ENCODE measurements at places on chromosomes 1 and 21.
A peak's percentile ranks its signal among the peaks of the same experiment; 100 is the strongest.

DNA sequence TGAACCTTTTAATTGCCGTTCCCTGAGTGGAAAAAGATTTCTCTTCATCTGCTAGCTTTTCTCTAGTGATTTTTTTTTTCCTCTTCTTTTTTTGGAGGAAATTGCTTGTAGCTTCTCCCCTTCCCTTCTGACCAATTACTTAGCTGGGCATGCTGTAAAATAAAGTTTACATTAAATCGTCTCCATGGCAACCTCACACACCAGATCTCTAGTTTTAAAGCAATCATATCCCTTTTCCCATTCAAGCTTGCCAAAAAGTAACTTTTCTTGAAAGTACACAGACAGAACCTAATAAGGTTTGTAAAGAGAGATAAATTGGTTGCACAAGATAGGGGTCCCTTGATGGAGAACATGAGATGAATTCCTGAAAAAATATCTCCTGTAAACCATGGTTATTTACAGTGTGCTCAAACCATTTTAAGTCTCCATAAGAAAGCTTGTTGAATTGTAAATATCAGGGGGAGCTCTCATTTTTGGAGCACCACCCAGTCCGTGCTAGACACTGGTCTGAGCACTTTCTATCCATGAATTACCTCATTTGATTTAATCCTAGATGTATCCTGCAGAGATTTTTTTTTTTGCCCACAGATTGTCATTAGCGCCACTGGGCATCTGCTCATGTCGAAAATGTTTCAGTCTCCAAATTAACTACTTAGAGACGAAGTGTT is 32.6 kb upstream of the HTR1D start:
- DNase-seq: no peak

GRCh38 chr1:103371234-103371633 is 154.3 kb upstream of the RNPC3 start:
- DNase-seq: no peak

- DNase-seq: no peak
These were observed 5.2 kb downstream of the TNFRSF18 start for GRCh38 chr1:1200876-1201810.

DNA sequence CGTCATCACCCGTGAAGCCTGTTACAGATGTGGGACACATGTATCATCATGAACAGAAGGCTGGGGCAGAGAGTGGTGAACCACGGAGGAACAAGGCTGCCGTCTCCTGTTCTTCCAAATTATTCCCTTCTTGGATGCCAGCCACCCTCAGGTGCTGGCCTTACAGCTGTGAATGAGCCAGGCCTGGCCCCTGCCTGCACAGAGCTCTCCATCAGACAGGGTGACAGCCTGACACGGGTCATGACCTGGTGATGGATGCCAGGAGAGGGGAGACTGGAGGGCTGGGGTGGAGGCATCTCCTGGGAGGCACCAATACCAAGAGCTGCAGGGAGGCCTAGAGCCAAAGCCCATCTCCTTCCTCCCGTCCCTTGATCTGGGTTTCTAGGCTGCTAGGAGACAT is 230.0 kb upstream of the C1orf174 start:
- no peak for DNase-seq

DNA sequence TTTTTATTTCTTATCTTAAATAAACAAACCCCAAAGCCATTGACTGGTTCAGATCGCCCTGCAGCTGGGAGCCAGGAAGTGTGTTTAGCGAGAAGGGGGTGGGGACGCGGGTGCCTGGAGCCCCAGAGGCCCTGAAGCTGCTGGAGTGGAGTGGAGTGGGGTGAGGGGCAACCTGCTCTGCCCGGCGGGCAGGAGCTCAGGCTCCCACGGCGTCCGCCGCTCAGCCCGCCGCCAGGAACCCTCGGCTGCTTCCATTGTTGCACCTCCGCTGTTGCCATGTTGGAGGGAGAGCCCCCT is 673 bp downstream of the PIK3C2B start:
- peak; percentile 86 for DNase-seq

DNA sequence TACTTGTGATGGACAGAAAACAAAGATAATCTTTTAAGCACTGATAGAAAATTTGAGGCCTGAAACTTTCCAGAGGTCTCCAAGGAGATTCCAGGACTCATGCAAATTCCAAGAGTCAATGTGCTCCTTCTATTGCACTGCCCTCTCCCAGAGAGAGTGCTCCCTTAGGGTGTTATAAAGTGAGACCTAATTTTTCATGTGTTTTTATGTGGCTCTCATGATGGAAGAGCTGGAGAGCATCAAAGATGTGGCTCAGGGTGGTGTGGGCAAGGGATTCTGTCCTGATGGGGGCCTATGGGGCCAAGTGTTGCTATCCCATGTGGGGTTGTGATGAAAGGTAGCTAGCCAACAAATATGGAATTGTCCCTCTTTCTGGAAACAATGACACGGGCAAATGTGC is 101.3 kb downstream of the PRRX1 start:
- DNase-seq: no peak

- no peak for DNase-seq
These were observed 4.6 kb downstream of the LRRC3 start for GRCh38 chr21:44459712-44460440.

DNA sequence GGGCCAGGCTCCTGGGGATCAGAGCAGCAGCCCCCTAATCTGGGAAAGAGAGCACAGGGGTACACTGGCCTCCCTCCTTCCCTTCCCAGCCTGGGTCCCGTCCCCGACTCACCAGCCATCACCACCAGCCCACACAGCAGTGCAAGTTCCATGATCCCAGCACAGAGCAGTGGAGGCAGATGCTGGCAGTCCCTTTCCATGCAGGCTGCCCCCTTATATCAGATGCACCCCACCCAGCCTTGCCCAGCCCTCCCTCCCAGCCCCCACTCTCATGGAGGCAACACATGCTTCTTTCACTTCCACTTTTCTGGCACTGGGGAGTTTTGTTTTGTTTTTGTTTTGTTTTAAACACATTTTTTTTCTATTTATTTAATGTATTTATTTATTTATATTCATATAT is at the start of gene PLA2G2D:
TSS of gene PLA2G2D (minus strand) at position 190 of the 400 bp plus-strand sequence. CDS start at position 152, 38 bp downstream.
- DNase-seq: no peak

DNA sequence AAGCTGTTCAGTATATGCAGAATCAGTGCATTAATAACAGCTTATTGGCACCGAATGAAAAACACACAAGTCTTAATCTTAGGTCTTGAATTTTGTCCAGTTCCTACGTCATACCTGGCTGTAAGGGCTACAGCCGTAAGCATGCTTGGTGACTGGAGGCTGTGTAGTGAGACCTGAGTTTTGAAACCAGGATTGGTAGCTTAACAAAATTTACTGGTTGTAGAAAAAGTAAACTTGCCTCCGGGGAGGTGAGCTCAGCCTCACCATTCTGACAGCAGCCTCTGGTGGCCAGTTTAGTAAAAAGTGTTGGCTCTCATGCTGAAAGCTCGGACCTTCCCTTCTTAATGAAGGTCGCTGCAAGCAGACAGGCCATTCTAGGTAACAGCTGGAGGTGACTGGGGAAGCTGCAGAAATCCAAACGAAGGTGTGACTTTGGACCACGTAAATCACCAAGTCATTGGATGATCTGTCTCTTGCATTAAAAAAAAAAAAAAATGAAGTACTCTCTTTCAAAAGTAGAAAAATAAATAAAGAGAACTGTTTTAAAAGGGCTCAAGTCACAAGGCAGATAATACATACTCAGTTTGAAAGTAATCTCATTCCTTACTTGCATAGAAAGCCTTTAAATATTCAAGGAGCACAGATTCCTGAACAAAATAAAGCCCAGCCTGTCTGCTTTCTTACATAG is 48.9 kb downstream of the HLCS start:
- DNase-seq: no peak

DNA sequence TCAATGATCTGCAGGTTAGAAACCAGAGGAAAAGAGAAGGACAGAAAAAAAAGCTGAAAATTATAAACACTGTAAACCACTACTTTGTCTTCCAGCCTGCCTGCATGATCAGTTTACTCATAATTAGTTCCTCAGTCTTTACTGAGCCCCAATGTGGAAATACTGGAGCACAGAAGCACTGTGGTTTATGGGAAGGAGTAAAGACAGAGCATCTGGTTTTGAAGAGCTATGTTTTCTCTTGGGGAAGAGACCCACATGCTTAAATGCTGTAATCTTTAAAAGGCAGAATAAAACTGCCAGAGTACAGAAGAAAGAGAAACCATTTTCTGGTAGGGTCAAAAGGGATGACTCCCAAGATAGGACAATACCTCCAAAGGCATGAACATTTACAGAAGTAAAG is 159.0 kb upstream of the ZNHIT6 start:
- no peak for DNase-seq

- DNase-seq: no peak
These were observed 153.3 kb upstream of the SGIP1 start for GRCh38 chr1:66380452-66381212.

DNA sequence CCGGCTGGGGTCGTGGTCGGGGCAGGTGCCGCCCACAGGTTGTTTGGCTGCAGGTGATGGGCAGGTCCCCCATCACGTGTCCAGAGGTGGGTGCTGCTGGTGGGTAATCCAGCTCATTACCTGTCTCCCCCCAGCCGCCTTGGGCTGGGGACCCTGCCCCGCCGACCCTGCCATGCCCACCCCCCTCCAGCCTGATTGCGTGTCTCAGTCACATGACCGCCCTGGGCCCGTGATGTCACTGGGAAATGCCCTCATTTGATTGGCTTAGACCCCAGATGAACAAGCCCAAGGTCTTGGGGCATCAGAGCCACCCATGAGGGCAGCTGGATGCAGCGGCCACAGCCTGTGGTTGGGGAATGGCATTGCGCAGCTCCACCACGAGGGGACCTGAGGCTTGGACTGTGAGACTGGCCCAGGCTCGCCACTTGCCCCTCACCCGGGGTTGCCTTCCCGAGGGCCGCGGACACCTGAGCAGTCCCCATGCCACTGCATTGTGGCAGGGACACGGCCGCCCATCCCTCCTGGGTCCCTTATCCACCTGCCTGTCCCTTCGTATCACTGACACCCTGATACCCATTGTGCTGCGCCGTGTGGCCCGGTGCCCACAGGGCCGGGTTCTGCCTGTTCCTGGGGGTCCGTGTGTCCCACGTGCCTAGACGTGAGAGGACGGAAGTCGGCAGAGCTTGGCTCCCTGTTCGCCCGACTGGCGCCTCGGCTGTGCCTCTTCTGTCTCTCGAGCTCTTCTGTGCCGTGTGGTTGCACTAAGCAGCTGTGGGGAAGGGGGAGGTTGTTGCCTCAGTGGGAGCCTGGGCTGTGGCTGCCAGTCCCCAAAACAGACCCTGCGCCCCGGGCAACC is 68.0 kb downstream of the FAAP20 start:
- no peak for DNase-seq

GRCh38 chr1:182829285-182829932 is 9.7 kb upstream of the DHX9 start:
- DNase-seq: no peak

DNA sequence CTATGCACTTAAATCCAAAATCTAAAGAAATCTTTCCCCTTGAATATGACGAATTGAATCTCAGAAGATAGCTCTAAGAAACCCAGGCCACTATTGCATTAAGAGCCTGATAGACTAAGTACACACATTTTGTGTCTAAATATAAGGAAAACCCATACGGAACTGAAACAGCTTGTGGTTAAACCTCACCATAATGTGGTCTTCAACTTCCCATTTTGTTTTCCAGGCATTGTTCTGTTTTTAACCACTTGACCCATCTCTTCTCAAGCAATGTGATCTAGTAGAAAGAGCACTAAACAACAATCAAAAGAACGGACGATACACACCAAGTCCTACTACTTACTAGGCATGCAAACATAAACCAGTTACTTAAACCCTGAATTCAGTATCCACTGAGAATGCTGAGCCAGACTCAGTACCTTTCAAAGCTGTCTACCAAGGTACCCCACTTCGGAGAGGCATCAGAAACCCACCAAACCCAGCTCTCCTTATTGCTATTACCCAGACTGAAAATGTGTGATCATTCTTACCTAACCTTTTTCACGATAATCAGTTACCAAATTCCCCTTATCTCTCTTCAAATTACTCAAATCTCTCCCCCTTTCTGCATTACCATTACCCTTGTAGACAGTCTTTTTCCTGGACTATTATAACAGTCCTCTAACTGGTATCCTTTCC is 12.8 kb downstream of the OTUD7B start:
- no peak for DNase-seq

GRCh38 chr1:117580882-117581281 is 25.0 kb upstream of the TENT5C start:
- DNase-seq: no peak

DNA sequence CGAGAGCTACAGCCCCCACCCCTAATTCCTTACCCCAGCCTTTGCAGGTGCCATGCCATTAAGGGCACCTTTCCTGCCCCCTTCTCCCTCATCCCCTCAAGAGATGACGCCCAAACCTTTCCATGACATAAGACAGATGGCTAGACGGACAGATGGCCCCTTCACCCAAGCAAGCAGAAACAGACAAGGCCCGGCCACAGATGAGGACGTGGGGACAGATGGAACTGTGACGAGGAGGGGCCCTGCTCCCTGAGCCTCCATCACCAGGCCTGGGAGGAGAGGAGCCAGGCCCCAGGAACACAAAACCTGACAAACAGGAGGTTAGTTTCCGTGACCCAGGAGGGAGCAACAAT is 24.7 kb upstream of the PEF1 start:
- no peak for DNase-seq

GRCh38 chr1:26832249-26832960 is 5.9 kb downstream of the ZDHHC18 start:
- DNase-seq: no peak

DNA sequence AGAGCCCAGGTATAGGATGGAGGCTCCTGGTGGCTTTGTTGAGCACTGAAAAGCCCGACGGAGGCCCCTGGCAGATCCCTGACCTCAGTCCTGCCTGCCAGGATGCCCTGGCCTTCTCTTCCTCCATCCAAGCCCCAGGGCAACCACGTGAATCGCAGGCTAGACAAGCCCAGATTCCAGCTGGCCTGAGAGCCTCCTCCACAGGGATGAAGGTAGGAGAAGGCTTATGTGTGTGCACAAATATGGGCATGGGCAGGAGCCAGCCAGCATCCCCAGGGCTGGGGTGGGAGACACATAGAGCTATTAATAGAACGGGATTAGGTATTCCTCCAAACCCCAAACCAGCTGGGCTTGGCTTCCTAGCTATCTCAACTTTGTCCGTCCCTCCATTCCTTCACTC is 4.0 kb upstream of the EXTL1 start:
- no peak for DNase-seq

DNA sequence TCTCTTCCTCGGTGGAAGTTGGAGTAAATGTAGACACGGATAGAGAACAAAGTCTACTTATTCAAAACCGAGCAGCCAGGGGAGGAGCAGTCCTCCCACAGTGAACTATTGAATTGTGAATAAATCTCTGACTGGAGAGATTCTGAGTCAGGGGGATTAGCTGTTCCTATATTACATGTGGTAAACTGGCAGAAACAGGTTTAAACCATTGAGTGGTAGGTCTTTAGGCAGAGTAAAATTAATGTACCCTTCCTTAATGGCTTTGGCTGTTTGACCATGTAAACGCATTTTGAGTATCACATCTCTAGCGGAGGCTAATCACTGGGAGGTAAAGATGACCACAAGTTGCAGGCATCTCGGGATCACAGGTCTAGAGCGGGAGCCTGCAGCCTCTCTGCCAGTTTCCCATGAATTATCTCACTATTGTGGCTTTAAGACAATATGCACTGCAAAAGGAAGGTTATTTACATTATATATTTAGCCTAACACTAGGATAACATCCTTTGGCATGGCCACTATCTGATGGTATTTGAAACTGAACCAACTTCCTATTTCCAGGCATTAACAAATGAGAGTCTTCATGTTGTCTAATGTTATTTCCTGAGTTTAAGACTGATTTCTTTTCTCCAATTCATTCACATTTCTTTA is 7.9 kb upstream of the DISC1 start:
- no peak for DNase-seq

GRCh38 chr21:33761441-33762036 is 119.2 kb downstream of the ITSN1 start:
- no peak for DNase-seq

Data from NCI-H1092 treated with DMSO at 0.1 percent for 48 hours (cell line).